Stimulated activated CD4-positive, alpha-beta T cell treated with anti-CD3 and anti-CD28 coated beads, Interleukin-1b, Interleukin-23, amount 100 ng/mL, for 4 hours (primary cell): ENCODE measurements at places on chromosomes 4 and X.
A peak's percentile ranks its signal among the peaks of the same experiment; 100 is the strongest.

- no peak for DNase-seq
Measured at GRCh38 chr4:82745173-82745842, 53.3 kb downstream of the SCD5 start.

DNA sequence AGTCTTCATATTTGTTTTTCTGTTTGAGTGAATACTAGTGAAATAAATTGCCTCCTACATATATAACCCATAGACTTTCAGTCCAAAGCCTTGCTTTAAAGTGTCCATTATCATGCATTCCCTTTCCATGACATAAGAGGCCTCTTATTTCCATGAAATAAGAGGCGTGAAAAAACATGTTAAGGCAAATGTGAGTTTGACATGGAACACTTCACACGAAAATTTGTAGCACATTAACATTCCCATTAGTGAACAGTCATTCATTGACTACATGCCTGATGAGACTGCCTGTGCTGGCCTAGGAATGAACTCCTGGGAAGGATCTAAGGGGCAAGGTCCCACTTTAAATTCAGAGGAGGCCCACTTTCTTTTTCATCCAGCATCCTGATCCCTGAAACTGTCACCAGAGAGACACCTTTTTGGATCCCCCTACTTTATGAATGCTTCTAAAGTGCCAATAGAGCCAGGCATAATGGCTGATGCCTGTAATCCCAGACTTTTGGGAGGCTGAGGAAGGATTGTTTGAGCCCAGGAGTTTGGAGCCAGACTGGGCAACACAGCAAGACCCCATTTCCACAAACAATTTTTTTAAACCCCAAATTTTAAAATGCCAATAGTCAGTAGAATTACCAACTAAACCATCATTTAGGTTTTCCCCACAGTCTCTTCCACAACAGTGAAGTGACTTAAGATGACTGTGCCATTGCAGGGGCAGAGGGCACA, 6.7 kb downstream of the RTL8B start:
- no peak for DNase-seq

DNA sequence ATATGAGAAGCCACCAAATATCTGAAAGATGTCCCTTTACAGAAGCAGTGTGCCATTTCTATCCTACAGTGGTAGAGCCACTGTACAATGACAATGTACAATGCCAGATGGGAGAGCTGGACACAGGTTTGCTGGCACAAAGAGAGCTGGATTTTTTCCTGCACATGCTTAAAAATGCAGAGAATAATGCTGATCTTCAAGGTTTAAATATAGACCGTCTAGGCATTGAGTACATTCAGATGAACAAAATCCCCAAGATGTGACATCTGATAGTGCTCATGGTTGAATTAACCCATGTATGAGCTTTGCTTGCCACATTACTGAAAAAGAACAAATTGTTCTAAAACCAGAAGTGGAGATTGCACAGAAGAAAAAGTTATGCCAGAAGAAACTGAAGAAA, 11.7 kb downstream of the ADGRL3 start:
- no peak for DNase-seq

DNA sequence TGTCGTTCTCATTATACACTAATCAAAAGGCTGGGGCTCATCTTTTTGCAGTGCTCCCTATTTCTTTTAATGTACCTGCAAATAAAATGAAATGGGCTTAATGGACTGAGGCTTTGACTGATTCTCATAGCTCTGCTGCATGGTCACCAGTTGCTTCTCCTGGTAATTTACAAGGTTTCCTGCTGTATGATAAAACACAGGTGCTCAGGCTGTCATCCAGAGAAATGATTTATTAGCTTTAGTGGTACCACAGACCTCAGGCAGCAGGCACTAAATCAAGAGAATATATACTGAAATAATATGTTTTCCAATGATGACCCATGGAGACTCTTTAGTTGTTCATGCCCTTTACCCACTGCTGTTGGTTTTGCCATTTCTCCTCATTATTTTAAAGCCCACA, 137.7 kb downstream of the C4orf33 start:
- DNase-seq, result no peak

- peak; percentile 60 for DNase-seq
Measured at GRCh38 chr4:86935853-86936733, 1.3 kb downstream of the AFF1 start.

- no peak for DNase-seq
Measured at GRCh38 chr4:78057600-78058550, 752 bp downstream of the FRAS1 start.

- DNase-seq, result no peak
Measured at GRCh38 chr4:53706422-53707032, 115.2 kb upstream of the LNX1 start.

- no peak for DNase-seq
Measured at GRCh38 chr4:168847771-168848502, 162.1 kb downstream of the CBR4 start.

DNA sequence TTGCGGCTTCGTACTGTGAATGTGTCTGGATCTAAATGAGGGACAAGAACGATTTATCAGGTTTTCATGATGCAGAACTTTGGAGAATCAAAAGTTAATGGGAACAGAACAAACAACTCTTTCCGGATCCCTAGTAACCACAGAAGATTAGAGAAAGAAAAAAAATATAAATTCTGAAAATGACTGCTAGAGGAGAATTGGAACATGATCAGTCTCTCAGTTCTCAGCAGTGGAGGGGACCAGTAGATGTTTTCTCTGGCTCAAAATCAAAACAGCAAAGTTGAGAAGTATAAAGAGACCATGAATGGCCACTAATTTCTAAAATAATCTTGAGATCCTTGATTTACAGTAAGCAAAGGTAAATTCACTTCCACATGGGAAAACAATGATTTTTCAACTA, 38.1 kb upstream of the GK2 start:
- DNase-seq, result no peak

DNA sequence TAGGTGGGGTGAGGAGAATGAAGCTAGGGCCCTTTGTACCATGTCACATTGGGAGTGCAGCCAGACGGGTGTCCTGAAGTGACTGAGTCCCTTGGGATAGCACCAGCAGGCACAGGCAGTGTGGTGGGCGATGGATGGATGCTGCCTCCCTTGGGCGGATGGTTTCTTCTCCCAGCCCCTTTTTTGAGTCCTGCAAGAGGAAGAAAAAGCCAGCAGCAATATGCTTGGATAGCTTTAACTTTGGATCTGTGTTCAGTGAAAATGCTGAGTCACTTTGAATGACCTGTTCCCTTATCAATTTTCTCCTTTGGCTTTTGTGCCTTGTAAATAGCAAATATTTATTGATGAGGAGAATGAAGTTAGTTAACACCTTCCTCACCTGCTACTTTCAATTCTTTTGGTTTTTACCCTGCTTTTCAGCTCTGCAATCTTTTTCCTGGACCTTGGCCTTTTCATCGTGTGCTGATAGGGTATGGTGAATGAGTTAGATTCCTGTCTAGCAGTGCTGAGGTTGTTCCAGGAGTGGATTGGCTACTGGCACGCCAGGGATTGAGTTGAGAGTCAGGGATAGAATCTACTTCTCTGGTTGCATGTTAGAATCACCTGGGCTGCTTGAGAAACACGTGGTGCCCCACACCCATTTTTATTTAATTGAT, 10.2 kb downstream of the DCUN1D4 start:
- DNase-seq, result no peak

- peak; percentile 15 for DNase-seq
Measured at GRCh38 chrX:21745756-21746155, 12.2 kb downstream of the SMPX start.

GRCh38 chr4:54373718-54374210, 144.7 kb downstream of the PDGFRA start:
- DNase-seq, result no peak

DNA sequence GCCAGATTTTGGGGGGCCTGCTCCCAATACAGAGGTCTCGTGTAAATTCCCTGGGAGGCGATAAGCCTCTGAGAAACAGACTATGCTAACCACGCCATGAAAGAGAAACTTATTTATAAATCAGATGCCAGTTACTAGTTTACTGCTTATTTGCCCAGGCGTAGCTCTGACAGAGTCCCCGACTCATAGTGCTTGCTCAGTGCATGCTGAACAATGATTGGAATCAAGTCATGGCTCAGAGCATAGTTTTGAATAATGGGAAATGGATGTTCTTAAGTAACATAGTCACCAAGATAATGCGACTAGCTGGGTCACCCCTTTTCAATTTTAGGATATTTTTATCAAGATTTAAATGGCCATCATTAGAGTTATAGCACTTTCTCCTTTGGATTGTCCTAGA, 39.9 kb downstream of the HTT start:
- no peak for DNase-seq

DNA sequence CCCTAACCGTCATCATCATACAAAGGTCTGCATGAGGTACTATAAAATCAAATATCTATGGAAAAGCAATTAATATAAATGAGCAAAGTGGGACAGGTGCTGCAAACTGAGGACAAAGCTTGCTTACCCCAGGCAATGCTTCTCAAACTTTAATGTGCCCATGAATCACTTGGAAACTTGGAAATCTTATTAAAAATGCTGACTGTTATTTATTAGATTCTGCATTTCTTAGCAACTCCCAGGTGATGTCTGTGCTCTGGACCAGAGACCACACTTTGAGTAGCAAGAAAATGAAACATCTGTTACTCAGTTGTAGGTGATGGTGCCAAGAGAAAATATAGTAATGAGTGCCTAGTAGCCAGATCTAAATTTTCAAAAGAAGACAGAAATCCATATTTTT, 890.4 kb upstream of the FTHL17 start:
- DNase-seq, result no peak

GRCh38 chrX:38052096-38052495, 45.7 kb downstream of the SYTL5 start:
- DNase-seq, result no peak

GRCh38 chr4:157246964-157247363, 26.4 kb downstream of the GRIA2 start:
- no peak for DNase-seq

- DNase-seq, result no peak
Measured at GRCh38 chr4:142369141-142369540, 477.0 kb downstream of the INPP4B start.

- DNase-seq, result no peak
Measured at GRCh38 chr4:38316045-38316444, 348.0 kb upstream of the KLF3 start.
